ENCODE measurements at places on chromosomes 1 and 21. TPM values are rescaled to one million over a fixed set of nuclear protein-coding genes. Genes with fewer than 3 reads are reported as not detected.

Gene ADAMTS5
- not detected for total RNA-seq

Gene SPATA1
- total RNA-seq = 2.3 TPM

Gene AMPD1
- not detected for total RNA-seq

Gene VSIG8
- total RNA-seq = not detected

Gene UQCRHL
- total RNA-seq = 1.8 TPM

DNA sequence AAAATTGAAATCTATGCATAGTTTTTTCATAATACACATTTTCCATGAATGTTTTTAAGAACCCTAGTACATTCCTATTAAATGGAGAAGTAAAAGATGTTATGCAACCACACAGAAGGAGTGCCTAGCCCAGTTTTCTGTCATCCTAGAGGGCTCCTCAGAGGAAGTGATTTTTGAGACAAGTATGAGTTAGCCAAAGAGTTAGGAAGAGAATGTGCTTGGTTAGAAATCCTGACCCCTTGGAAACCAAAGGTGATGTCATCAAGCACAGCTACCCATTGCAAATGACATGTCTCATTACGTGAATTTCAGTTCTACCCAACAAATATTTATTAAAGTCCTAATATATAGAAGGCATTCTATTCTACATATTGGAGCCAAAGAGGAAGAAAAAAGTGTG, 88.9 kb upstream of the TNFSF4 start:
- no peak for DNase-seq

GRCh38 chr1:29960156-29960755, 723.9 kb downstream of the PTPRU start:
- no peak for DNase-seq
